ENCODE measurements at places on chromosomes 13 and 19.
A peak's percentile ranks its signal among the peaks of the same experiment; 100 is the strongest.

- no peak for DNase-seq
Measured at GRCh38 chr19:34991542-34992333, 8.4 kb upstream of the GRAMD1A start.

GRCh38 chr13:41026788-41027187, 7.7 kb upstream of the ELF1 start:
- no peak for DNase-seq

DNA sequence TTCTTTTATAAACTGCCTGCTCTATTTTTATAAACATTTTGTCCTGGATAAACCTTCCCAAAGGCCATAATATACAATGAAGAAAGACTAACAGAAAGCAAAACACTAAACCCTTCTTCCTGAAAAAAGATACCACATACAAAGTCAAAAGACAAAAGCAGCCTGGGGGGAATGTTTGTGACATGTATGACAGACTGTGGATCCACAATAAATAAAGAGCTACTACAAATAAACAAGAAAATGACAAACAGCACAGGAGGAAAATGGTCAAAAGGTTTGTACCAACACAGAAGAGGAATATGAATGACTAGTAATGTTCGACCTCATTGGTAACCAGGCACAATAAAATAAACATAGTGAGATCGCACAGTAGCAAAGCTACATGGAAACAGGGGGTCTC, 19.8 kb downstream of the AP2S1 start:
- no peak for DNase-seq

GRCh38 chr13:34506796-34507195, 435.3 kb upstream of the NBEA start:
- no peak for DNase-seq

GRCh38 chr13:20924758-20925394, 22.3 kb upstream of the XPO4 start:
- DNase-seq: peak; percentile 70

GRCh38 chr19:7004313-7004931, 16.8 kb downstream of the MBD3L2B start:
- no peak for DNase-seq

- DNase-seq: no peak
Measured at GRCh38 chr19:48477698-48478338, 8.6 kb downstream of the CYTH2 start.

DNA sequence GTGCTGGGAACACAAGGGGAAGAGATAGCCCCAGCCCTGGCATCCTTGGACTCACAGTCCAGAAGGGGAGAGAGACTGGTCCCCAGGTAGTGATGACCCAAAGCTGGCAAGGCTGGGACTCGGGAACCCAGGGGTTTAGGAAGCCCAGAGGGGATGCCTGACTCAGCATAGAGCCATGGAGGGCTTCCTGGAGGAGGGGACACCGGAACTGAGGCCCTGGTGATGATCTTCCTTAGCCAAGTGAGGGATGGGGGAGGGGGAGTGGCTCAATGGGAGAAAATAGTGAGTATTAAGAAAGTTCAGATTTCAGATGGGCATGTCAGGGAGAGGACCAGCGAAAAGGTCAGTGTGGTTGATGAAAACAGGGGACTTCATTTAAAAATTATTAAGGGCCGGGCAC, 26.8 kb downstream of the EXOC3L2 start:
- DNase-seq: no peak

GRCh38 chr13:62781866-62782265, 1366.2 kb upstream of the PCDH20 start:
- no peak for DNase-seq

Data from urinary bladder (tissue), 4 donors.